EH (cell line): ENCODE measurements at places on chromosomes 12 and 14.

GRCh38 chr12:123101526-123101925, 49.4 kb downstream of the PITPNM2 start:
- DNase-seq, result no peak

DNA sequence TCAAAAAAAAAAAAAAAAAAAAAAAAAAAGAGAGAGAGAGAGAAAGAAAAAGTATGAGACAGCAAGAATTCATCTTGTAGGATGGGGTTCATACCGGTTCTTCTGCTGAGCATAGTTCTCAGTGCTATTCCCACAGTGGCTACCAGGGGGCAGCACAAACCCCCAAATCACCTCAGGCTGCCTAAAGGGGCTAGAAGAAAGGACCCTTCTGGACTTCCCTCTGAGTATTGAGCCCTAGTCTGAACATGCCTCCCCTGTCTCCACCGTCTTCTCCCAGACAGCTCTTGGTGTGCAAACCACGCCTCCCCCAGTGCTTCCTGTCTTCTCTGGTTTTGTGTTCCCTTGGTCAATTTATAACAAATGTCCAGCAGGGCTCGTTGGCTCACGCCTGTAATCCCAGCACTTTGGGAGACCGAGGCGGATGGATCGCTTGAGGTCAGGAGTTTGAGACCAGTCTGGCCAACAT, 31.3 kb upstream of the SMUG1 start:
- peak; percentile 84 for DNase-seq

- peak; percentile 32 for DNase-seq
These were observed 875 bp downstream of the HSPA2 start for GRCh38 chr14:64541261-64541971.

DNA sequence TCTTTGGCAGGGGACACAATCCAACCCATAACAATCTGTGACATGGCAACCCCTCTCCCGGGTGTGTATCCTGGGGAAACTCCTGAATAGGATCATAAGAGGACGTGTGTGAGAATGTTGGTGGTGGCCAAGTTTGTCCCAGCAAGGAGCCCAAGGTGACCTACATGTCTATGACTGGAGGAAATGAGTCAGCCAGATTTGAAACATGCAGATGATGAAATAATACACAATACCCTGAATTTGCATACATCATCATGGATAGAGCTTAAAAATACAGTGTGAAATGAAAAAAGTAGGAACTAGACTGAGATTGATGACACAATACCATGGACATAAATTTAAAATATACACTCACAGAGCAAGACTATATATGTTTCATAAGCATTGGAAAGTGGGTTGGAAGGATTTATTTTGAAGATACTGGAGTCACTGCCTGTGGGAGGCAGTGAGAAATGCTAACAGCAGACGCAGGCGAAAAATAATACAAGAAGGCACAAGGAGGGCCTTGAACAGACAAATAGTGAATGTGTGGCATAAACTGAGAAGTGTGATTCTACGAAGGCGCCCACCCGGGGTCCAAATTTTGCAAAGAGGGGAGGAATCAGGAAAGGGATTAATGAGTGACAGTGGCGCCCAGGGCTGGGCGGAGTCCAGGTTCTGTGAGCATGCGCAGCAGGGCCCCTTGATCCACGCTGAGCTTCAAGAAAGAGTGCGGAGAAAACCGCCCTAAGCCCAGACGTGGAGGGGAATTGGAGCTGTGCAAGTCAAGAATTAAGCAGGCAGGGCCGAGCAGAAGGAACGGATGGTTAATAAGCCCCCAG, 7.0 kb upstream of the MAP1LC3B2 start:
- DNase-seq, result peak; percentile 69

DNA sequence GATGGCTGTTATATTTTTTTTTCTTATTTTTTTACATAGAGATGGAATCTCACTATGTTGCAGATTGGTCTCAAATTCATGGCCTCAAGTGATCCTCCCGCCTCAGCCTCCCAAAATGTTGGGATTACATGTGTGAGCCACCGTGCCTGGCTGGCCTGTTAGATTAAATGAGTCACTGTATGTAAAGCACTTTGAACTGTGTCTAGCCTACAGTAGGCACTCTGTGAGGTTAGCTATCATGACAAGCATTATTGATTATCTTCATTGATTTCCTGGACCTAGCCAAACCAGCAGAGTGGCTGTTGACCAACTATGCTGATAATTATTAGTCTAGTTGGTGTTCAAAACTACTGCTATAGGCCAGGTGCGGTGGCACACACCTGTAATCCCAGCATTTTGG, 42.6 kb downstream of the ARF6 start:
- DNase-seq, result no peak

DNA sequence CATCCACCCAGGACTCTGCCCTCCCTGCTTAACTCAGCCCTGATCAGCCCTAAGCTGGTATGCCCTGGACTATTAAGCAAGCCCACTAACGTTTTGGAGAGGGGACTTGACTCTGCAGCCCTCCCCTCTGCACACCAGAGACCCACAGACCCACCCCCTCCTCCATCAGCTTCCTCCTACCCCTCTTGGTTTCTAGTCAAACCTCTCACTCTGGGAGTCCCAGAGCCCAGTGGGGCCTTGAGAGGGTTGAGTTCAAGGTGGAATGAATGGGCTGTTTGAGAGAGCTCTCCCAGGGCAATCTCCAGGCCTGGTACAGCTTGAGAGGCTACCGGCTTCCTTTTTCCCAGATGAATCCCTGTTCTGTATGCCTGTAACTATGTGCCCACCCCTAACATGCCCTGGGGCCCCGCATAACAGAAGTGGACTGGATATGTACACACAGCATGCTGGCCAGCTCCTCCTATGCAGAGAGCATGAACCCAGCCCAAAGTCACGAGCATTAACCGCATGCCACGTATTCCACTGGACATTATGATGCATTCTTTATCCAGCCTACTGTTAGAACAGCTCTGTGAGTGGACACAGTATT, 43.6 kb downstream of the IRF2BPL start:
- DNase-seq, result peak; percentile 92

DNA sequence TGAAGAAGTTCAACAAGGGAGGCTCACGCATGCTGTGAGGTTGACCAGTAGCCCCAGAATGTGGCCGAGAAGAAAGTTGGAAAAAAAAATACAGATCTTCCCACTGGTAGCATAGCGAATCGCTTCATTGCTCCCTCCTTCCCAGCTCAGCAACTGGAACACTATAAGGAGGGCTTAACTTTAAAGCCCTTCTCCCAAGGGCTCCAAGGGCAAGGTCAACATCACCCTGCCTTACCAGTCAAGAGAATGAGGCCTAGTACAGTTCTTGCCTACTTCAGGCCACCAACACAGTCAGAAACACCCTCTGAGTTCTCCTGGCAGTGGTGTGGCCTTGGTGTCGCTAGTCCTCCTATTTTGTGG, 14.4 kb downstream of the OXA1L start:
- DNase-seq, result no peak

GRCh38 chr12:29102741-29103140, 46.3 kb upstream of the FAR2 start:
- no peak for DNase-seq

DNA sequence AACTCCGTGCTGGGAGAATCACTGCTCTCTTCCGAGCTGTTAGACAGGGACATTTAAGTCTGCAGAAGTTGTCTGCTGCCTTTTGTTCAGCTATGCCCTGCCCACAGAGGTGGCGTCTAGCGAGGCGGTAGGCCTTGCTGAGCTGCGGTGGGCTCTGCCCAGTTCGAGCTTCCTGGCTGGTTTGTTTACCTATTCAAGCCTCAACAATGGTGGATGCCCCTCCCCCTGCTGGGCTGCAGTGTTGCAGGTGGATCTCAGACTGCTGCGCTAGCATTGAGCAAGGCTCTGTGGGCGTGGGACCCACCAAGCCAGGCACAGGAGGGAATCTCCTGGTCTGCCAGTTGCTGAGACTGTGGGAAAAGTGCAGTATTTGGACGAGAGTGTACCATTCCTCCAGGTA, 43.7 kb downstream of the GPR137C start:
- no peak for DNase-seq

DNA sequence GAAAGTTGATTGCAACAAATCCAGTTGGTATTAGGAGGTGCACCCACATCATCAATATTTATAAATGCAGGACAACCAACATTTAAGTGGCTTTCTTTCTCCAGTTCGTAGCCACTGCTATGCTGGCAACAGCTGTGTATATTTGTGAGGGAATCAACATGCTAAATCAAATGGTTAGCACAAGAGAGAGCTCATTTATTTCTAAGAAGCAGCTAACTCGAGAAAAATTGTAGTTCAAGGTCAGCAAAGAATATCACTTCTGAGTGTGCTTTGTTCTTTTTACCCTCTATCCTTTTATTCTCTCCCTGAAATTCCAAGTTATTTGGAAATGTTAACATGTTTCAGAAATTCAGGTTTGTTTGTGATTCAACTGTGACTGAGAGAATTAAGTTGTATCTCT, 137.3 kb downstream of the NAV3 start:
- DNase-seq, result no peak

GRCh38 chr12:116870306-116870705, 10.9 kb downstream of the HRK start:
- DNase-seq, result no peak

DNA sequence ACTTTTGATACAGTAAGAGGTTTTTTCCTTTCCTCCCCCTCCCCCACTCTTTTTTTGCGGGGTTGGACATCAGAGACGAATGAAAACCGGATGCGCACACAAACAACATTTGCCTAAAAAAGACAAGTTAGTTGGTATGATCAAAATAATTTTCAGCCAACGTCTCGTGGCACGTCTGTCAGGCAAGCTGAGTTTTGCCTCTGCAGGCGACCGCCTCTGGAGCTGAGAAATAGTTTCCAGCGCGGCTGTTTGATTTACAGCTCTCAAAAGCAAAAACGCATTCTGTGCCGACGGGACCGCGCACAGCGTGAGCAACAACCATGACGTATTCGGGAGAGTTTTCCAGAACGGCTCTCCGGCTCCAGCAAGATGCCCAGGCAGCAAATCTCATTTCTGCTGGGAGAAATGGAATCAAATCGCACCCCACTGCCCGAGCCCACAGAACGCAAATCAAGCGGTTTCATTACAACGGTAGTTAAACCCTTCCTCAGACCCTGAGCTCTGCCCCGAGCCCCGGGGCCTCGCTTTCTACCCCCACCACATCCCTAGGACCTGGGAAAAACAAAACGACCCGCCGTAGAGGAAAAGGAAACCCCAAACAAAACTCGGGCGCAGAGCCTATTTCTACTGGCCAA, 14.2 kb upstream of the CALM1 start:
- DNase-seq, result peak; percentile 85

DNA sequence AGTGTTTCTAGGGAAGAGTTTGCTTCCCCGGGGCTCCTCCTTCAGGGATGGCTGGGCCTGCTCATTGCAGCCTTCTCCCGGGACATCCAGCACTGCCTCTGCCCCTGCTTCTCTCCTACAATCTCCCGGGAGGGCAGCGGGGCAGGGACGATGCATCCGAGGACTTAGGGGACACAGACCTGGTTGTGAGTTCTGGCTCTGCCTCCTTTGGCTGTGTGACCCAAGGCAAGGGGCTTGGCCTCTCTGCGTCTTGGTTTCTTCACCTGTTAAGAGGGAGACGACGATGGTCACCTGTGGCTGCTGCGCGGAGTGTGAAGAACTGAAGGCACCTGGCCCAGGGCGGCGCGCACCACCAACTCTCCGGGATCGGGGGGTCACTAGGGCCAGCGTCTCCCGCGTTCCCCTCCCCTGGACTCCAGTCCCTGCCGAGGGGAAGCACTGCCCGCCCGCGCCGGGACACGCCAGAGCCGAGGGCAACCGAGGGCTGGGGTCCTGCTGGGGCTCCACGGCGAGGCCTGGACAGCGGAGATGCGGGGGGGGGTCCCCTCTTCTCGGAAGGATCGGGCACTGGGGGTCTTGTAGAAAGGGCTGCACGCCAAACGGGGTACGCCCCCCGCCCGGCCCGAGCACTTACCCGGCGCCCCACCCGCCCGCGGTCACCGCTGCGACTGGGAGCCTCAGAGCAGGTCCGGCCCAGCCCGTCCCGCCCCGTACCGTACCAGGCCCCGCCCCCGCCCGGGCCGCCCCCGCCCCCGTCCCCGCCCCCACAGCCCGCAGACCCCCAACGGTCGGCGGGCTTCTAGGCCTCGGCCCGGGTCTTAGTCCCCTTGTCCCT, at the start of gene HVCN1:
Gene HVCN1 (minus strand): TSS at position 670 of the 835 bp plus-strand sequence. CDS start 5,870 bp downstream, outside the sequence.
- no peak for DNase-seq

GRCh38 chr14:101957406-101958234, 6.8 kb upstream of the DYNC1H1 start:
- no peak for DNase-seq

GRCh38 chr12:8082808-8083100, 680 bp downstream of the NECAP1 start:
- DNase-seq, result no peak

DNA sequence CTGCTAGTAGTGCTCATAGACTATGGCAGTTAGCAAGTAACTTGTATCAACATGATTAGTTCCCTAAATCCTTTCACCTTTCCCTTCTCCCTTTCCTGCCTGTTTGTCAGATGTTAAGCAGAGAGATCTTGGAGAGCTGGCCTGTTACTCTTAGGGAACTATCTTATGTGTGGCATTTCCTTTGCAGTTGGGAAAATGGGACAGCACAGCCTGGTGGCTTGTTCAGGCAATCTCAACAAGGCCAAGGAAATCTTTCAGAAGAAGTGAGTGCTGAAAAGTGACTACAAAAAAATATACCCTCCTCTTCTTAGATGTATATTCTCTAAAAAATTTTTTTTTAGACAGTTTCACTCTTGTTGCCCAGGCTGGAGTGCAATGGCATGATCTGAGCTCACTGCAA, 7.4 kb downstream of the PARP2 start:
- DNase-seq, result peak; percentile 43

GRCh38 chr12:22121224-22121623, 75.2 kb downstream of the CMAS start:
- no peak for DNase-seq

DNA sequence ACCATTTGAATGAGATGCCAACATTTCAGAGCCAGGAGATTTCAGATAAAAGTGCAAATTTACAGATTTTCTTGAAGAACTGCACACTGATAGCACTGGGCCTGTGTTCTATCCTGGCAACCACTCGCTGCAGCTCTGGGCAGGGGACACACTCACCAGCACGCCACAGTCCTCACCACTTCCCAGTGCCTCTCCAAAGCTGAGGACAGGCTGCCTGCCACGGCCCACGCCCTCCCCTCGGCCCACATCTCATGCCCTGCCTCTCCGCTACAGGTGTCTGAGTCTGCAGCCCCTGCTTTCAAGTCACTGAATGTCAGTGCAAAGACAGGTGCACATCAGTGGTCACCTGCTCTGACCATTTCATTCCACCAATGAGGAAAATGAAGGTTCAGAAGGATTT, 12.7 kb downstream of the CAMKK2 start:
- DNase-seq, result no peak

DNA sequence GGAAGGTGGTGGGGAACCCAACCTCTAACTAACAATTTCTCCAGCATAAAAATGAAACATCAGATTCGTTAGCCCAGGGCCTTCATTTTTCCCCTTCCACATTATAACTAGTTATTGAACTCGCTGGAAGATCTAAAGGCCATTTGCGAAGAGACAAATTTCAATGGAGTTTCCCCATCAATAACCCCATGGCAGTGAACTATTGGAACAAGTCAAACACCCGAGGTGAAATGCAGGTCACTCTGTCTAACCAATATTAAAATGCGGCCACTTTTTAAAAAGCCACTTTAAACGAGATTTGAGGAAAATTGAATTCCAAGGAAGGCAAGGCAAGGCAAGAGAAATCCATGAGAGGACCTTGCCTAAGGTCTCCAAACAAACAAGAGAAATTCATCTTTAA, 4.5 kb upstream of the HOXC4 start:
- no peak for DNase-seq

GRCh38 chr14:90596733-90597132, 199.9 kb downstream of the CALM1 start:
- DNase-seq, result no peak
